Left renal pelvis (tissue), 4 donors: ENCODE measurements at places on chromosomes 12 and 14. TPM values are rescaled to one million over a fixed set of nuclear protein-coding genes. Genes with fewer than 3 reads are reported as not detected.

ARHGAP9 gene
- 3.4 TPM for polyA plus RNA-seq

SMCO2 gene
- polyA plus RNA-seq: 0.37 TPM

C12orf50 gene
- 0.34 TPM for polyA plus RNA-seq

KCNH5 gene
- 0.15 TPM for polyA plus RNA-seq

FAM186B gene
- polyA plus RNA-seq: 1.1 TPM

SOX5 gene
- polyA plus RNA-seq: 8.4 TPM

LMNTD1 gene
- not detected for polyA plus RNA-seq

LRP1-AS gene
- polyA plus RNA-seq: not detected

TCL1B gene
- 1.0 TPM for polyA plus RNA-seq

PPP1R1A gene
- polyA plus RNA-seq: 4.3 TPM

RERGL gene
- polyA plus RNA-seq: 13.5 TPM

HVCN1 gene
- 9.5 TPM for polyA plus RNA-seq

RIMKLB gene
- polyA plus RNA-seq: 90.3 TPM

TAS2R31 gene
- polyA plus RNA-seq: 2.1 TPM

DEPDC4 gene
- polyA plus RNA-seq: 6.4 TPM

PMEL gene
- polyA plus RNA-seq: 3.3 TPM

POTEG gene
- polyA plus RNA-seq: not detected

WNT1 gene
- not detected for polyA plus RNA-seq

PRICKLE1 gene
- 62.4 TPM for polyA plus RNA-seq

BRF1 gene
- 40.8 TPM for polyA plus RNA-seq

EVL gene
- polyA plus RNA-seq: 184 TPM

RESF1 gene
- 50.3 TPM for polyA plus RNA-seq

AGAP2 gene
- polyA plus RNA-seq: 1.5 TPM

PARP11 gene
- 15.3 TPM for polyA plus RNA-seq

CAPZA3 gene
- polyA plus RNA-seq: not detected

RNASE7 gene
- not detected for polyA plus RNA-seq

ZFYVE26 gene
- 13.3 TPM for polyA plus RNA-seq

INHBC gene
- polyA plus RNA-seq: 0.11 TPM

GPR68 gene
- polyA plus RNA-seq: 0.46 TPM

TMEM121 gene
- 5.7 TPM for polyA plus RNA-seq

FOXJ2 gene
- polyA plus RNA-seq: 24.0 TPM

EMP1 gene
- 612 TPM for polyA plus RNA-seq

TAS2R13 gene
- not detected for polyA plus RNA-seq

IKZF4 gene
- polyA plus RNA-seq: 17.6 TPM

MAP3K9 gene
- polyA plus RNA-seq: 4.4 TPM

SERPINA9 gene
- polyA plus RNA-seq: not detected
